Femur (tissue), 1 donor: ENCODE measurements at places on chromosomes 5 and 9.

DNA sequence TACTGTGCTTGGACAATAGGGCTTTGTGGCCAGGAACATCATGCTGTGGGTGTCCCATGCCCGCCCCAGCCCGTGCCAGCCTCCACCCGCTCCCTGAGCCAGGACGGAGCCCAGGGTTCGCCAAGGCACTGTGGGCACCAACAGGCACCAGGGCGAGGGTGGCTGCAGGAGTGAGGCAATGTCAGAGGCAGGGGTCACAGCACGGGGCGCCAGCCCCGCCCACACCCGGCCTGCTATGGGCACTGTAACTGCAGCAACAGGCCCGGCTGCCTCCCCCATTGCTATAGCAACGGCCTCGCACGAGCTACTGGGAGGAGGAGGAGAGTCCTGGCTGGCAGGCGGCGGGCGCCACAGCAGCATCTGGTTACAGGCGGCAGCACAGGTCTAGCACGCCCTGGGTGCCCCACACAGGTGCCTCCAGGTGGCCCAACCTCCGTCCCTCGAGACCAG is 2.5 kb downstream of the ABCA2 start:
- no peak for DNase-seq

DNA sequence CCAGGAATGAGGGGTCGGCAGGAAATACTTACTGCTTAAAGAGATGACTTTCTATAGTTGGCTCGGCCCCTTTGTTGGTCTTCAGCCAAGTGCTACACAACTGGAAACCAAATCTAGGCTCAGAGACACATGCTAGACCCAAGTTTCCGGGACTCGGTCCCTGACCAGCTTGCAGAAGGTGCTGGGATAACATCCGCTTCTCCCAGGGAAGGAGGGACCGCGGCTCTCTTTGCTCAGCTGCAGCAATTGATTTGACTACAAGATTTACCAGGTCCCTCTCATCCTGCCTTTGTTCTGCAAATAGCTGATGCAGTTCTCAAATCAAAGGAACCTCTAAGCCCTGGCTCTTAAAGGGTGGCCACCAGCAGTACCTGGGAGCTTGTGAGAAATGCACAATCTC is 314.7 kb downstream of the MLLT3 start:
- DNase-seq, result no peak

- no peak for DNase-seq
Measured at GRCh38 chr5:32720300-32720699, 9.2 kb downstream of the NPR3 start.

DNA sequence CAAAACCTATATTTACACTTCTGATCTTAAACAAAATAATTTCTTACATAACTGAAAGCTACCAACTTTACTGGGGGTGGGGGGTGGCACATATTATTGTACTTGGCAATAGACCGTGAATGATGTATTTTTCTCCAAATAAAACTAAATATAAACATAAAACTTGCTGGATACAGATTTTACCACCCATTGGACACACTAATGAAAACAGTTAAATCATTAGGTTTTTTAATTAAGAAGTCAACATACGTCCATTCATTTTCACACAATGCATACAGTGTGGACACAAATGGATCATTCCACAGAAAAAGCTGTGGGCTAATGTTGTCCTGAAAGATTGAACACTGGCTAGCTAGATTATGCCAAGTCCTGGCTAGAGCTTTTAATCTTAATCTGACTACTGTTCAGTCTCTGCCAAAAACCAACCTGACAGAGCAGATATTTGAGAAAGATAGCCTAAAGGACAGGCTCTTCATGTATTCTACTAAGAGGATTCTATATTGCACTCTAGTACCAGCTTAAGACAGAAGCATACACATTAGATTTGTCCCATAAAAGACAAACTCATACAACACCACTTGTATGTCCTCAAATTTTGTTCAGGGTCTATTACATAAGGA is 118.1 kb downstream of the SIL1 start:
- DNase-seq, result no peak
